ENCODE measurements at places on chromosomes 16 and 17.

DNA sequence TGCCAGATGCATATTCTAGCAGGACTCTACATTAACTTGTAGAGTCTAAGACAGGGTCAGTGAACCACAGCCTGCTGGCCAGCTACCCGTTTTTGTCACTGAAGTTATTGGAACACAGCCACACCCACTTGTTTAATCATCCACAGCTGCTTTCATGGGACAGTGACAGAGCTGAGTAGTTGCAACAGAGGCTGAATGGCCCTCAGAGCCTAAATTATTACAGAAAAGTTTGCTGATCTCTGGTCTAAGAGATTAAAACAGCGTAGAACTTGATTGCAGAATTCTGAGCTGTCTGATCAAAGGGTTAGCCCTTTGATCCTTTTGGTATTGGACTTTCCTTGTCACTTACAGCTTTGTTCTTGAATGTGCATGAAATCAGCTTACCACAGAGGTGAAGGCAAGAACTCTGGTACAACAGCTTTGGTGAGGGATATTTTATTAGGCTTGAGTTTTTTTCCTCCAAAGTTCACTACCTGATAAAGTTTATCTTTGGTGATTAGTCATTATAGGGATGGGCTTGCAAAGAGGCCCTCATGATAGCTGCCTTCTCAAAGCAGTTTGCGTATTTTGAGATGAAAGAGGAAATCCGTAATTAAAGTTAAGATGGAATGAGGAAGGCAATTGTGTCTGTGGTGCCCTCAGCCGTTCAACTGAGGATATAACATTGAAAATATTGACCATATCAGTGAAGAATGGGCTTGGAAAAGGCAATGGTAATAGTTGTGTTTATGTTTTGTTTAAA is 23.6 kb downstream of the ALDH3A2 start:
- H3K27me3 ChIP-seq, result no peaks in the 10 kb centered on the region
- DNase-seq, result peak; percentile 56
- H3K36me3 ChIP-seq, result peaks cover 22% of the 10 kb centered on the region
- no peak overlapping the region for H3K4me3 ChIP-seq

DNA sequence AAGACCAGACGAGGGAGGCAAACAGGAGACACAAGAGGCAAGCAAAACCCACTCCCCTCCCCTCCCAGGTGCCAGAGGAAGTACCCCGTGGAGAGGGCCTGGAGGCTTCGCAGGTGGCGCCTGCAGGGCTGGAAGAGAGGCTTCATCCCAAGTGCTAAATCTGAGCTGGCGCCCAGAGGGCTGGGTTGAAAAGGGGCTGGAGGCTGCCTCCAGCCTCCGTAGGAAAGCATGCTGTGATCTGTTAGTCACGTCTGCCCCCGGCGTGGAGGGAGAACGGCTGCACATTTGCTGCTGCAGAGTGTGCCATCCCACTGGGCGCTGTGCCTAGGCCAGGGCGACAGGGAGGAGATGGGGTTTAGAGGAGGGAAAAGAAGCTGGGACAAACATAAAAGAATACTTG is 16.9 kb downstream of the RPH3AL start:
- no peak for DNase-seq
- no peak overlapping the region for H3K4me3 ChIP-seq
- peak overlapping the region; percentile 60 for H3K27ac ChIP-seq
- no peaks in the 10 kb centered on the region for H3K36me3 ChIP-seq
- H3K27me3 ChIP-seq, result no peaks in the 10 kb centered on the region
- H3K4me1 ChIP-seq, result no peaks in the 10 kb centered on the region

- H3K27ac ChIP-seq, result no peak overlapping the region
- no peak for DNase-seq
- H3K27me3 ChIP-seq, result no peaks in the 10 kb centered on the region
- H3K4me3 ChIP-seq, result no peak overlapping the region
These were observed 49.3 kb upstream of the CA10 start for GRCh38 chr17:52207796-52208195.

GRCh38 chr17:15257258-15257788 is 7.8 kb downstream of the PMP22 start:
- peak; percentile 76 for DNase-seq
- H3K4me3 ChIP-seq, result no peak overlapping the region
- peak overlapping the region; percentile 97 for H3K27ac ChIP-seq

DNA sequence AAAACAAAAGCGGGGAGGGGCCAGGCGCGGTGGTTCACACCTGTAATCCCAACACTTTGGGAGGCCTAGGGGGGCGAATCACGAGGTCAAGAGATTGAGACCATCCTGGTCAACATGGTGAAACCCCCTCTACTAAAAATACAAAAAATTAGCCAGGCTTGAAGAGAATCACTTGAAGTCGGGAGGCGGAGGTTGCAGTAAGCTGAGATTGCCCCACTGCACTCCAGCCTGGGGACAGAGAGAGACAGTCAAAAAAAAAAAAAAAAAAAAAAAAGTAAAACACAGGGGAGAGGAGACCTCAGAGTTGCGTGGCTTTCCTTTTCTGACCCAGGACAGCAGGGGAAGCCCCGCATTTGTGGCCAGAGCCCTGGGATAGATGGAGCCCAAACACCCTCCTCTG is 19.9 kb downstream of the ACTG1 start:
- H3K36me3 ChIP-seq, result no peaks in the 10 kb centered on the region
- peaks cover 12% of the 10 kb centered on the region for H3K4me1 ChIP-seq
- H3K4me3 ChIP-seq, result no peak overlapping the region

GRCh38 chr17:10120109-10120485 is 78.3 kb downstream of the GAS7 start:
- peaks cover 9% of the 10 kb centered on the region for H3K4me1 ChIP-seq
- no peaks in the 10 kb centered on the region for H3K27me3 ChIP-seq
- DNase-seq, result no peak
- H3K36me3 ChIP-seq, result no peaks in the 10 kb centered on the region
- H3K4me3 ChIP-seq, result no peak overlapping the region
